Effector CD4-positive, alpha-beta T cell (primary cell): ENCODE measurements at places on chromosomes 11 and 22.

- no peak for DNase-seq
These were observed 682 bp downstream of the LARGE1 start for GRCh38 chr22:33919391-33920196.

GRCh38 chr11:8650401-8650990, 32.0 kb downstream of the TRIM66 start:
- no peak for DNase-seq

DNA sequence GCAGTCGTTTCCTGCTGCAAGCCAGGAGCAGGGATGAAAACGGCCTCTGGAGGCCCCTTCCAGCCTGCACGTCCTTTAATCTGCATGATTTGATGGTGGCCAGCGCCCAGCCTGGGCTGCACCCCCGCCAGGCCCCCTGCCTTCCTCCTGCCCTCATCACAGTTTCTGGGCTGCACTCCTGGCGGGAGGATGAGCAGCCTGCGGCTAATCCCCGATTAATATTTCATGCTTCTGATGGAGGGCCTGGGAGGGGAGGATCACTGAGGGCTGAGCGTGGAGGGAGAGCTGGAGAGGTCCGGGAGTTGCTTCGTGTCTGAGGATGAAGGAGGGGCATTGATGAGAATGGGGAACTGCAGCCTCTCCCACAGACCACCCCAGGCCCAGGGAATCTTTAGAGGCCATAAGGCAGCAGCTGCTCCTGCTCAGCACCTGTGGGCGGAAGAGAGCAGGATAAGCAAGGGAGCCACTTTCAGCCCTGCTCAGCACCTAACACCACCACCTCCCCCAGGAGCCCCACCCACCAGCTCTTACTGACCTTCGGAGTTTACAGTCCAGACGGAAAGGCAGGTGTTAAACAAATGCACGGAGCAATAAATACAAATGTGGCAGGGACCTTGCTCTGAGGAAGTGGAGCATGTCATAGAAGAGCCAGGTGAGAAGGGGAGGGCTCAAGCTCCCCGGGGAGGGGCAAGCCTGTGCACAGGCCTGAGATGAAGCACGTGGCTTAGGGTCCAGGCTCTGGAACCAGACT, 135.0 kb upstream of the NECTIN1 start:
- no peak for DNase-seq

DNA sequence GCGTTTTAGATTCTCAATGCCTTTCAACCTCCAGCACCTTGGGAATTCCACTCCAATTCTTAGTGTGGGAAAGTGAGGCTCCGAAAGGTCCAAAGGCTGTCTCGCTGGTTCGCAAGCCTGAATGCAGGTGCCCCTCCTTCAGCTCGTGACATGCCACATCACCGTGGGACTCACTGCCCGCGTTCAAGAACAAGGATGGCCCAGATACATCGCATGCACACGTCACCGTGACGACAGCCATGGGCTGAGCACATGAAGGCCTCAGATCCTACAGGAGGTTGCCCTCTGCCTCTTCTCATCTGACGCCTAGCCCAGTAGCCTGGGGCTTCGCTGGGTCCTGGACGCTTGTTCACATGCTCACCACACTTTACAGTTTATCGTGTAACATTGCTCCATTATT, 4.4 kb upstream of the LINC01488 start:
- no peak for DNase-seq

DNA sequence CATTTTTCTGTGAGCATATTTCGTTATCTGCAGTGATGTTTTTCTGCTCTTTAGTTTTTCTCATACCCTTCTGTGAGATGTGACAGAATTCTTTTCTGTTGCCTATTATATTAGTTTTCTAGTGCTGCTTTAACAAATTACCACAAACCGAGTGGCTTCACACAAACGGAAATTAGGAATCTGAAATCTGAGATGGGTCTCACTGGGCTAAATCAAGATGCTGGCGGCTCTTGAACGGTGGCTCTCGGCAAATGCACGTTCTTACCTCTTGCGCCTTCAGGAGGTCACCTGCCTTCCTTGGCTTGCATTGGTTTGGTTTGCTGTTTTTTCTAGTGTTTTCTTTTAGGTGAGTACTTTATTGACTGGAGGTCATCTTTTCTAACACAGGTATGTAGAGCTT, 13.0 kb downstream of the ZBED4 start:
- DNase-seq: no peak

DNA sequence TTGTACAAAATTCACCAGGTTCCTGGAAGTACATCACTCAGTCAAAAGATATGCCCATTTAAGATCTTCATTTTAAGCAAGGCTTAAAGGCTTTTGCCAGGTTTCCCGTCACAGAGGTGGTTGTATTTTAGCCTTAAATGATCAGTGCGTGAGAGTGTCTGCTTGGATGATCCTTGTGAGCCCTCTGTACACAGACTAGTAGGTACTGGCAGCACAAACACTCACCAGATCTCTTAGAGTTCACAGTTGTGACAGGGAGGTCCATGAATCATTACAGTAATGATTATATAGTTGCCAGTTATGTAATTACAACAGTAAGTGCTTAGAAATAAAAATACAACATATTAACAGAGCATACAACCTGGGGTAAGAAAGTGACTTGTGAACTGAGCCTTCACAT, 84.2 kb upstream of the SLC25A18 start:
- no peak for DNase-seq

DNA sequence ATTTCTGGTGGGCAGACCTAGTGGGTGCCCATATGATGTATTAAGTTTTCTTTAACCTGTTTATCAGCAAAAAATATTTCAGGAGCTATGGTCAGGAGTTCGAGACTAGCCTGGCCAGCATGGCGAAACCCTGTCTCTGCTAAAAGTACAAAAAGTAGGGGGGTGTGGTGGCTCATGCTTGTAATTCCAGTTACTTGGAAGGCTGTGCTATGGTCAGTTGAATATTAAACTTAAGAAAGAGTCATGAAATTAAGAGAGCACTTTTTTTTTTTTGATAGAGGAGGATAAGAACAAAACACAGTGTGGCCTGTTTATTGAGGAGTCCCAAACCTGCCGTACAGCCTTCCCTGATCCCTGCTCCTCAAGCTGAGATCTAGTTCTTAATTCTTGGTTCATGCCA, 29.8 kb downstream of the OR6Q1 start:
- DNase-seq: no peak

DNA sequence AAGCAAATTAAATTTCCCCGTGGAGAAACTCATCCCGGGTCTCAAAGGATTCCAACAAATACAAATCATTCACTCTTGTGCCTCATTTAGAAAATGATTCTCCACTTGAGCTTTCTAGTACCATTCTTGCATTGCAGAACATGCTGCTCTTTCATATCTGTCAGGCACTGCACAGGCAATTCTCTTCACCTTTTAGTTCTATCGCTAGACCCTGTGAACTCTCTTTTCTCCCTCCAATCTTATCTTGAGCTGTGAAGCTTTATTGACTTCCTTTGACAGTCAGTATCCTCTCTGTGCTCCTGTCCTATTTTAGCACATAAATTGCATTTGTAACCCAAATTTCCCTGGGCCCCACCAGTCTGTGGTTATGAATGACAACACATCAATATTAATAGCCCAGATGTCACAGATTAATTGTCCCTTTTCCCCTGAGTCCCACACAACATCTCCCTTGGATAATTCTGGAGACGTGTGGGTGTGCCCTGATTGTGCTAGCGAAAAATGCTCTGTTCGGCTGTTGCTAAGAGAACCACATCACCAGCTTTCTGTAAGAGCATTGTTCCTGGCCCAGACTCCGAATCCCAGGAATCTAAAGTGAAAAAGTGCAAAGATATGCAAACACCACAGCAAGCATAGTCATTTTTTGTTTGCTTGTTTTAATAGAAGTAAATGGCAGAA, 22.4 kb upstream of the SC5D start:
- no peak for DNase-seq

GRCh38 chr11:113773092-113773415, 438 bp downstream of the ZW10 start:
- no peak for DNase-seq

DNA sequence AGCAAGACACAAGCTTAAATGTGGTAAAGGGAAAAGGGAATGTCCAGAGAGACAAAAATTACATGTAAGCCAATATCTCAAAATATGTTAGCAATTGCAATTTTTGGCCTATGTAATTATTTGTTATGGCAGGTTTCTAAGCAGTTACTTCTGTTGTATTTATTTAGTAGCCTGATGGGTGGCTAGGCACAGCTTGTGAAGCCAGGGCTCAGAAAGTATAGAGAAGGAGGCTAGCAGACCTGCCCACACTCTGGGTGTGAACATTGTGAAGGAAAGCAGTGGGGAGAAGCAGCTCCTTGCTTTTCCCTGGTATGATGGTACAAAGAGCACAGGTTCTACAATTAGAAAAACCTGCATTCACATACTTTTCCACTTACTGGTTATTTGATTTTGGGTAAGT, 196.5 kb upstream of the PGR start:
- no peak for DNase-seq

- DNase-seq: no peak
These were observed 43.5 kb upstream of the KCNJ11 start for GRCh38 chr11:17432002-17432401.

DNA sequence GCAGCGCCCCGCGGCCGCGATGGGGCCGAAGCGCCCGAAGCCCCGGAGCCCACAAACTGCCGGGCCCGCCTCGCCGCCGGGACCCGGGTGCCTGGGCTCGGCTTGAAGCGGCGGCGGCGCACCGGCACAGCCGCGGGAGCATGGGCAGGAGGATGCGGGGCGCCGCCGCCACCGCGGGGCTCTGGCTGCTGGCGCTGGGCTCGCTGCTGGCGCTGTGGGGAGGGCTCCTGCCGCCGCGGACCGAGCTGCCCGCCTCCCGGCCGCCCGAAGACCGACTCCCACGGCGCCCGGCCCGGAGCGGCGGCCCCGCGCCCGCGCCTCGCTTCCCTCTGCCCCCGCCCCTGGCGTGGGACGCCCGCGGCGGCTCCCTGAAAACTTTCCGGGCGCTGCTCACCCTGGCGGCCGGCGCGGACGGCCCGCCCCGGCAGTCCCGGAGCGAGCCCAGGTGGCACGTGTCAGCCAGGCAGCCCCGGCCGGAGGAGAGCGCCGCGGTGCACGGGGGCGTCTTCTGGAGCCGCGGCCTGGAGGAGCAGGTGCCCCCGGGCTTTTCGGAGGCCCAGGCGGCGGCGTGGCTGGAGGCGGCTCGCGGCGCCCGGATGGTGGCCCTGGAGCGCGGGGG, 346 bp downstream of the FJX1 start:
- DNase-seq: no peak

GRCh38 chr11:93907901-93908300, 57.5 kb upstream of the VSTM5 start:
- DNase-seq: no peak

DNA sequence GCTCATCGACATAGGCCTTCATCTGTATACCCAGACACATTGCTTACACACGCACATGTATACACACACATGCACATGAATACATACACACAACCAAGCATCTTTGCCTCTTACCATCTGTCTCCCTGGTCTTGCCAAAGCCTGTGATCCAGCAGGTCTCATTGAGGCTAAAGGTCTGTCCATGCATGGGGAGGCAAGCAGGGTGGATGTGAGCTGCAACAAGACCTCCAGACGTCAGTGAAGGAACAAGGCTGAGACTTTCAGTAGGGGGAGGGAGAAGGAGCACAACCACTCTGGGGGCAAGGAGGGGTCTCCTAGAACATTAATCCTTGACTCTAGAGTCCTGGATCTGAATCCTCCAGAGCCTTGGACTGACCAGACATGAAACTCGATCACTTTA, 23.7 kb downstream of the TMPRSS13 start:
- no peak for DNase-seq

DNA sequence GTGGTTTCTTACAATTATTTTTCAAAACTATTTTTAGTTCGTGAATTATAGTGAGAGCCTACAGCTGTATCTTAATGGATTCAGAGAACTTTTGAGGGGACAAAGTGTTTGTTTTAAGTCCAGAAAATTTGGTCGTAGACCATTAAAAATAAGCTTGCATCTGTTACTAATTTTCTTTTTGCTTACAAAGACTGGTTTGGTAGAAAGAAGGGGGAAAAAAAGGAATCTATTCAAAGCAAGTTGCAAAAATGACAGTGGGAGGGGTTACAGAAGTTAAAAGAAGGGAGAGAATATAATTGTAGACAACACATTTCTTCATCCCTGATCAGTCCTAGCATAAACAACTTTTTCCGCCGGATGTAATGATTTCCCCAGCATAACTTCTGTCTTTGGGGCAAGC, 72.1 kb downstream of the AMOTL1 start:
- no peak for DNase-seq

GRCh38 chr11:84145616-84146185, 859.5 kb upstream of the CCDC90B start:
- no peak for DNase-seq

DNA sequence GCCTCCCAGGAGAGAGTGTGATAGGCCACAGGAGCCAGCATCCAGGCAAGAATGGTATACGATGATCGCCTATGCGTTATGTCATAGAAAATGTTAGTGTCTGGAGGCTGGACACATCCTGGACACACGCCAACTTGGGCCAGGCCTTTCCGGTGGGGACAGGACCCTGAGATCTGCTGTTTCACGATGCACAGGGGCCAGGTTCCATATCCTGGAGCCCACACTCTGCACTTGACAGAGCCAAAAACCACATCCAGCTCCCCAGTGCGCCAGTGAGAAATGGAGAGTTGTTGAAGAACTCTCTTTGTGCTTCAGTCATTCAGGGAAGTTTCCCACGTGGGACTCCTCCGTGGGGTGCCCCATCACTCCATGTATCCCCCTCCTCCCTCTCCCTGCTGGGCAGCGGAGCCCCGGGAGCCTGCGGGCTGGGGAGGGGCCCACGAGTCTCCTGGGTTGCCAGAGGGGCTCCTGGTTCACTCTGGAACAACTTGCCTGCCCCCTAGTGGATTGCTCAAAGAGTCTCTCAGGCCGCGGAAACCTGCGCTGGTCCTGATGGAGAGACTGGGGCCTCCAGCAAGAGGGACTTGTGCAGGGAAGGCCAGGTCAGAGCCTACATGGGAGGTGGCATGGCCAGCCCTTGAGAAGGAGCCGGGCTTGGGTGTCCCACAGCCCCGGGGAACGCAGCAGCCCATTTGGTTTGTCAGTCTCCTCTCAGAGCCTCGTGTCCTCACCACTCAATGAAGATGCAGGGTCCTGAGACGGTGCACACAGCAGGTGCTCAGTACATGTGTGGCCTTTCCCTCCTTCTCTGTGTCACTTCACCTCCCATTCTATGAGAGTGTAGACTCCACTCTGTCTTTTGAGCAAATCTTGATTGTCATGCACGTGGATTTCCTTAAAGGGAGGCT, 10.2 kb upstream of the LRRC32 start:
- peak; percentile 51 for DNase-seq

GRCh38 chr22:20015971-20016733, 471 bp downstream of the ARVCF start:
- DNase-seq: peak; percentile 18

GRCh38 chr11:35112056-35112845, 26.7 kb upstream of the CD44 start:
- no peak for DNase-seq

GRCh38 chr11:1807264-1807995, 27.4 kb upstream of the SYT8 start:
- no peak for DNase-seq
